Esophagus squamous epithelium (tissue), 5 donors: ENCODE measurements at places on chromosomes 2 and 18.

GRCh38 chr2:158753641-158754611 is 41.2 kb upstream of the DAPL1 start:
- no peak for DNase-seq

DNA sequence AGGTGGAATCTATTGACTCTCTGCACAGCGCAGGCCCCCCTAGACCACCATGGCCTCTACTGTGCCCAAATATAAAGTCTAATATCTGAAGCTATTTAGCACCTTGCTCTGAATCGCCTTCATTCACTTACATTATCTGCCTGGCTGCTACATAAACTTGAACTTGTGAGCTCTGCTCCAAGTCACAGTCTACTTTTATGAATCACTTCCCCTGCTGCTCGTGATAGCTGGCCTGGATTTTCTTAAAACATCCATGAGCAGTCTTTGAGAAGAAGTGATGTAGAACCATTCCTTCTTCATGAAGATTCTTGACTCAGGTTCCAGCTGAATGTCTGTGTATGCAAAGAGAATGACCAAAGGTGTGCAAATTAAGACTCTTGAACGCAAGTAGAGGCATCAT is 359.5 kb downstream of the RND3 start:
- no peak for DNase-seq

DNA sequence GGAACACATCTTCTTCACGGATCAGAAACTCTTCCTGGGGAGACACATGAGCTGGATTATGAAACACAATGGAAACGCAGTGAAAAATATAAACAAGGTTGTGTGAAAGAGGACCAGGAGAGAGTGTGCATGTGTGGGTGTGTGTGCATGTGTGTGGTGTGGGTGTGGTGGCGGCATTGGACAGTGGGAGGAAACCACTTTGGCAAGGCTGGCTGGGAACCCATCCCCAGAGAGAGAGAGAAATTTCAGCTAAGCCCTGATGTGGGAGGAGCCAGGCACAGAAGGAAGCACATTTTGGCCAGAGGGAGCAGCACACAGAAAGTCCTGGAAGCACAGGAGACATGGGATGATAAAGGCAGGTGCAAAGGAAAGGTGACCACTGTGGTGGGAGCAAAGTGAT is 147.6 kb upstream of the COPS8 start:
- DNase-seq: no peak

DNA sequence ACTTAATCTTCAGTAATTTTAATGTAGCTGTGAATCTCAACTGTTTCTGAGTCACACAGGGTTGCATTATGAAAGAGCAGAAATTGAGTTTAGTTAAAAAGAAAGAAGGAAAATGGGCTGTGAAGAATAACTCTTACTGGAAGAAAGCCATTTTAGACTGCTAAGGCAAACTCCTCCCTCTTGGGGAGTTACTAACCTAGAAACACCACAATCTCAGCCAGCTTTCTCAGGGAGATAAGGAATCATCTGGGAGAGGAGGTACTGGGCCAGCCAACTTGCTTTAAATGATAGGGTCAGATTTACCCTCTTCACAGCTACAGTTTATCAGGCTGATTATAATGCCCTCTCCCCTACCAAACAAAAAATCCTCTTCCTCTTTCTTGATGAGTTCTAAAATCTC is 119.5 kb downstream of the CCDC148 start:
- no peak for DNase-seq

GRCh38 chr2:134362740-134363139 is 108.9 kb downstream of the MGAT5 start:
- DNase-seq: no peak

GRCh38 chr2:46967990-46968647 is 52.5 kb upstream of the MCFD2 start:
- no peak for DNase-seq

GRCh38 chr18:78999939-79000338 is 20.3 kb downstream of the SALL3 start:
- no peak for DNase-seq

GRCh38 chr2:172065111-172065510 is 20.2 kb upstream of the DLX1 start:
- no peak for DNase-seq

GRCh38 chr2:140295767-140296166 is 1515.6 kb upstream of the NXPH2 start:
- no peak for DNase-seq

DNA sequence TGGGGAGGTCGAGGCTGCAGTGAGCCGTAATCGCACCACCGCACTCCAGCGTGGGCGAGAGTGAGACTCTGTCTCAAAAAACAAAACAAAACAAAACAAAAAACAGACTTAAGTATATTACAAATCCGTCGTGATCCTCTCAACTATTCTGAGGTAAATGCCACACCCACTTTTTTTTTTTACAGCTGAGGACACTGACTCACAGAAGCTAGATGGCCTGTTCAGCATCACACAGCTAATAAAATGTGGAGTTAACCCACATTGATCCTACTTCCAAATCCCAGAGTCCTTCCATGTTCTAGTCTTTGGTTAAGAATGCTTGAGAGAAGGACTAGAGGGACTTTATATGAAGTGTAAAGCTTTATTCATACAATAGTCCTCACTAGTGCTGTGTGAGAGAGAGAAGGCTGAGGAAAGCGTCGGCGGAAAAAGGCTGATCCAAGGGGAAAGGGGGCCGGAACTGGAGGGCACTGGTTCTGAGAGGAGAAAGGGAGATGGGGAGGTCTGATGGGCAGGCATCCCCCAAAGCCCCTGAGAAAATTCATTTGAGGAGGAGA is 627 bp downstream of the RNF25 start:
- no peak for DNase-seq

DNA sequence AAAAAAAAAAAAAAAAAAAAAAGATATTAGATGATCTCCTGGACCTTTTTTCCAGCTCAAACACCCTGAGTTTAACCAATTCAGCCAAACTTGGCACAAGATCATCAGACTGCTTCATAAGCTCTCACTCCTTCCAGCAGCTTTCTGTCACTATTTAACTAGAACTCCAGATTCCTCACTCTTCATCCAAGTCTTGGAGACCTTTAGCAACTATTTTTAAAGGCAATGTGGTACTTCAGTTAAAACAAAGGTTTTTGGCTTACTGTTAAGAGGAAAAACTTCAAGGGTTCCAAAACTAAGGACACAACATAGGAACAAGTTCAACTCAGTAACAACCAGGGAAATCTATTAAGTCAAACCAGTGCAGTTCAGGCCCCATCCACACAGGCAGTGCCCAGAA is 23.2 kb downstream of the LAMA1 start:
- no peak for DNase-seq

DNA sequence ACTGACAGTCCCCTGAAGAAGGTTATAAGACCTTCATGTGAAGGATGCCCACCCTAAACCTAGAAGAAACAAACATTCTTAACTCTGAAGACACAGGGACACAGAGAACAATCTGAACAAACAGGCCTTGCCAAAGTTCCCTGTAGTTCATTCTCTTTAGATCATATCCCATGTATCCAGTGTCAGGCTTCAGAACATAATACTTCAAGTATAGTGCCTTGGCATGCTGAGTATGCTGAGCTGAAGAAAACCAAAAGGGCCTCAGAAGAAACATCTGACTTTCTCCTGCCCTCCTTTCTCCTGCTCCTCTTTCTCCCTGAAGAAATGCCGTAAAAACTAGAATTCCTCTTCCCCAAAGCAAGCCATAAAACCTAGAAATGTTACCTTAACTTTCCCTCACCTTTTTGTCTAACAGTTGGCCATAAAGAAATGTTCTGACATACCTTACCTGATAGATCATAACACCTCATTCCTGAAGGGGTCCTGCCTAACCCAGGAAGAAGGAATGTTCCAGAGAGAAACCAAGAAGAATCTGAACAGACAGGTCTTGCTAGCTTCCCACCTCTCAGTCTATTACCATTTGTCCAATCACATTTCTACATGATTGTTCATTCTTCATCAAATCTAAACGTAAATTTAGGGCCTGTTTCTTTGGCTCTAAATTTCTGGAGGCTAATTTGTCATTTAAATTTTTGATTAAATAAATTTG is 160.1 kb upstream of the ZC3H15 start:
- DNase-seq: no peak

DNA sequence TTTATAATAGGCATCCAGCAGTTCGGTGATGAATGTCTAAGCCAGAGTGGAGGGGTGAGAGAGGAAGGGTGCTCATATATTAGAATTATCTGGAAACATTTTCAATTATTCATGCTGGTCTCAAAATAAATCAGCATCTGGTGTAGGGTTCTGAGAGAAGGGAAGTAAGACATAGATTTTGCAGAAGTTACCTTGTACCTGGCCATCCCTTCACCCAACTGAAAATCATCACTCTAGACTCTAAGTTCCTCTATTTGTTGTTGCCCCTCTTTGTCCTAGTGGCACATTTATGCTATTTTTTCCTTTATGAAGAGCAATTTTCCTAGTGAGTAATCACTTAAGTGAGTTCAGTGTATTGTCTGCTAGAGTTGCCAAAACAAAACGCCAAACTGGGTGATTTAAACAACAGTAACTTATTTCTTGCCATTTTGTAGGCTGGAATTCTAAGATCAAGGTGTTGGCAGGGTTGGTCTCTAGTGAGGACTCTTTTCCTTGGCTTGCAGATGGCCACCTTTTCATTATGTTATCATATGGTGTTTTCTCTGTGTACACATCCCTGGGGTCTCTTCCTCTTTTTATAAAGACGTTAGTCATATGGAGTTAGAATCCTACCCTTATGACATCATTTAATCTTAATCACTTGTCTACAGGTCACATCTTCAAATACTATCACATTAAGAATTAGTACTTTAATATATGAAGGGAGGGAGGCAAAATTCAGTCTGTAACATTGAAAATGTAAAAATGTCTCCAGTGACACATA is 129.9 kb upstream of the KLHL14 start:
- no peak for DNase-seq

DNA sequence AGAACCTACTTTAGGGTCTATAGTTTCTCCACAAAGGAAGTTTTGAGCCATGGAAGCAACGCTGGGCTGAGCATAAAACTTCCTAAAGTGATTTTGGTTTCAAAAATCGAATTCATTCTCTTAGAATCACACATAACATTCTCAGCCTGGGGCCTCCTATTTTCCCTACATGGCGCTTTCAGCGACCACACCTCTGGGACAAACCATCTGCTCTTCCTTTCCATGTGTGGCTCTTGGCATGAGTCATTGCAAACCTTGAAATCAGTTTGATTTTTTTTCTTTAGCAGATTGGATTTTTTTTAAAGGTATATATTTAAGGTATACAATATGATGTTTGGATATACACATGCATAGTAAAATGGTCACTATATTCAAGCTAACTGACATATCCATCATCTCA is 72.5 kb upstream of the APCDD1 start:
- DNase-seq: no peak

DNA sequence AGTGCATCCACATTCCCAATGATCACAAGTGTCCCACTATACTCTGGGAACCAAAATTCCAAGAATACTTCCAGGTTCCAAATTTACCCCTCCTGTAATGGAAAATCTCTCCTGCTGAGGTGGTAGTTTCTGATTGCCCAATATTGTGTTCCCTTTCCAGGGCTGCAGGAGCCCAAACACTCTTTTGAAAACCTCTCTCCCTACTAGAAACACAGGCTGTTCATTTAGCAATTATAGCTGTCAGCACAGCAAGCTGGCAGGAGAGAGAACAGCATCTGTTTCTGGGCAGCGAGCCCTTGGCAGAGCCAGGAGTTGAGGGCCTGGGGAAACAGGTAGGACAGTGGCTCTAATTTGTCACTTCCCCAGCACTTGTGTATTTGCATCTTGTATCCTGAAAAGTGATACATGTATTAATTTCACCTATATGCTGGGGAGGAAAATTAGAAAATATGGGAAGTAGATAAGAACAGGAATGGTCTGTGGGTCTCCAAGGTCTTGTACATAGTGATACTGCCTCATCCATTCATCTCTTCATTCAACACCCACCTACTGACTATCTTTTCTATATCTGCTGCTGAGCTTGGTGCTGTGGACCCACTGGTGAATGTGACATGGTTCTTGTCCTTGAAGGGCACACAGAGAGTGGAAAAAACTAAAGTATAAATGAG is 16.9 kb upstream of the PAIP2B start:
- no peak for DNase-seq

DNA sequence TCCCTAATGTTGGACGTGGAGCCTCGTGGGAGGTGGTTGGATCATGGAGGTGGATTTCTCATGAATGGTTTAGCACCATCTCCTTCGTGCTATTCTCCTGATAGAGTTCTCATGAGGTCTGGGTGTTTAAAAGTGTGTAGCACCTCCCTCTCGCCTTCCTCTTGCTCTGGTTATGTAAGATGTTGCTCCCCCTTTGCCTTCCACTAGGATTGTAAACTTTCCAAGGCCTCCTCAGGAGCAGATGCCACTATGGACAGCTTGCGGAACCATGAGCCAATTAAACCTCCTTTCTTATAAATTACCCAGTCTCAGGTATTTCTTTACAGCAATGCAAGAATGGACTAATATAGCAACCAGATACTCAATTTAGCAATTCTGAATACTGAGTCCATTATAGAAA is 82.4 kb upstream of the PELI1 start:
- no peak for DNase-seq

DNA sequence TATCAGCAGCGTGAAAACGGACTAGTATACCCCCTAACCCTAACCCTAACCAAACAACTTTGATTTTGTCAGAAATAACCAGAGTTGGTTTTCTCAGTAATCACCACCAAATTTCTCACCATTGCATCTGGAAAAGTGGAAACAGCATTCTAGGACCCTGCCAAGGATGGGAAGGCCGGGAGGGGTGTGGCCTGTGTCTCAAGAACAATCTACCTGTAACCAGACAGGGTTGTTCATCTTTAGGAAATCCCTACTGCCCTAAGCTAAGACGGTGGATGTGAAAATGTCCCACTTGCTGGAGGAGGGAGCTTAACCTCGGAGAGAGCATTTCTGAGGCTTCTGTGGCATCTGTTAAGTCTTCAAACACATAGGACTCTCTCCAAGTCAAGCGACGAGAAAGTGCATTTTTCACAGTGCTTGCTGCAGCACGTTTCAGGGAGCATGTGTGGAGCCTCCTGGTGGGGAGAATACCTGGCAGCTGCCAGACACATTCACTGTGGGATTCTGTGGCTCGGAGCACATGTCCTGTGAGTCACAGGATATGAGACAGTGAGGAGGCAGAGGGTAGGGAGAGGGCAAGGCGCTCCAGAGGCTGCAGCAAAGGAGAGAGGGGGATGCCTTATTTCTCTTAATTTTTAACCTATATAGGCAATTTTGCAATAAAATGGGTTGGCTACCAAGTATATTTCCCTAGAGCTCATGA is 207.5 kb downstream of the SPP2 start:
- no peak for DNase-seq

DNA sequence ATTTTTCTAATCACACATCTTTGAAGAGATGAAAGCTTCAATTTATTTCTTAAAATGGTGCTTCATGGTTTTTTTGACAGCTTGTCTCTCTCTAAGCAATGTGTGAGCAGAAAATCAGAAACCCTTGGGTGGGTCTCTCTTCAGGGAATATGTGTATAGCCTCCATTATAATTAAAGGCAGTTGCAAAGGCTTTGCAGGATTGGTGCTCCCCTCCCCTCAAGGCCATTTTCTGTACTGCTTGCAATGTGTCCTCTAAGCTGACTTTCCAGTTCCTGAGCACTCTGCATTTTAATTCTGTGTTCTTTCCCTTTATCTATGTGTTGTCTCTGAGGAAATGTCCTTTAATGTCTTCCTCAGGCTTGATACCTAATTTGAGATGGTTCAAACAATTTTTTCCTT is 172.6 kb downstream of the DPP4 start:
- DNase-seq: no peak

- no peak for DNase-seq
Measured at GRCh38 chr2:12289120-12289802, 427.5 kb upstream of the TRIB2 start.

GRCh38 chr2:99488539-99489062 is 1.2 kb downstream of the REV1 start:
- DNase-seq: no peak
